ENCODE measurements at places on chromosomes 5 and 9.

GRCh38 chr9:98790842-98791607, 5.3 kb downstream of the ANKS6 start:
- peak; percentile 30 for DNase-seq

GRCh38 chr5:72695659-72696058, 120.8 kb upstream of the TNPO1 start:
- DNase-seq = no peak

DNA sequence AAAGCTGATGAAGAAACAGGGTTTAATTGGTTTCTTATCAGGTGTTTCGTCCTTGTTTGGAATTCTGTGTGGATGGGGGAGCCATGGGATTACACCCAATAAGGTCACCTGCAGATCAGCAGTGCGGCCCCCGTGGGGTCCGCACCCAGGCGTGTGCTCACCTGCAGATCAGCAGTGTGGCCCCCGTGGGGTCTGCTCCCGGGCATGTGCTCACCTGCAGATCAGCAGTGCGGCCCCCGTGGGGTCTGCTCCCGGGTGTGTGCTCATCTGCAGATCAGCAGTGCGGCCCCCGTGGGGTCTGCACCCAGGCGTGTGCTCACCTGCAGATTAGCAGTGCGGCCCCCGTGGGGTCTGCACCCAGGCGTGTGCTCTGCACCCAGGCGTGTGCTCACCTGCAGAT, 41.7 kb upstream of the CEP72 start:
- no peak for DNase-seq

- no peak for DNase-seq
These were observed 1.2 kb upstream of the SQSTM1 start for GRCh38 chr5:179819296-179820126.

DNA sequence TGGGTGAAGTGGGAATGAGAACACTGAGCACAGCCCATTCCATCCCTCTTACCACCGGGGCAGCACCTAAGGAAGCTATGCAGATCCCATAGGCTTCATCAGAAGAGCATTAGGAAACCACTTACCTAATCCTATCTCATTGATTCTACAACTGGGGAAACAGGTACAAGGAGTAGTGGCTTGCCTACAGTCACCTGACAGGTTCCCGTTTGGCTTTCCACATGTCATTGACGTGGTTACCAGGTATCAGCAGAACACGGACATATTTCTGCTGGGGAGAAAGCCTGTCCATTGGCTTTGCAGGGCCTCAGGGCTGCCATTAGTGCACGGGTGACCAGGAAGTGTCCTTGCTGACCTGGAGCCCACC, 11.3 kb downstream of the AFAP1L1 start:
- DNase-seq = no peak

- no peak for DNase-seq
These were observed 17.3 kb downstream of the EXD3 start for GRCh38 chr9:137405677-137406081.

- DNase-seq = no peak
These were observed 124.3 kb downstream of the COL23A1 start for GRCh38 chr5:178465861-178466288.

- DNase-seq = no peak
These were observed 52.5 kb upstream of the IL7R start for GRCh38 chr5:35804201-35804653.

DNA sequence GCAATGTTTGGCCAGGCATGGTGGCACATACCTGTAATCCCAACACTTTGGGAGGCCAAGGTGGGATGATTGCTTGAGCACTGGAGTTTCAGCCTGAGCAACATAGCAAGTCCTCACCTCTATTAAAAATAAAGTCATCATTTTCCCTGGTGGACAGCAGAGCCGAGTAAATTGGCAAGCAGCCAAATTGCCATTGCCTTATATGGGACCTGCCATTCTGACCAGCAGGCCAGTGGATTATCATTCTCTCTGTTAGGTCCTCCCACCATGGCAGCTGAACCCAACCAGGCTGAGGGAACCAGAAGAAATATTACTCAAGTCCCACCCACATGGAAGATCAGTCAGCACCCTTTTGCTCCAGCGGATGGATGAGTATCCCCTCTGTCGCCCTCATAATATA, 1829.9 kb downstream of the EFNA5 start:
- no peak for DNase-seq

- no peak for DNase-seq
These were observed 83.9 kb upstream of the GRAMD2B start for GRCh38 chr5:126339215-126339805.

DNA sequence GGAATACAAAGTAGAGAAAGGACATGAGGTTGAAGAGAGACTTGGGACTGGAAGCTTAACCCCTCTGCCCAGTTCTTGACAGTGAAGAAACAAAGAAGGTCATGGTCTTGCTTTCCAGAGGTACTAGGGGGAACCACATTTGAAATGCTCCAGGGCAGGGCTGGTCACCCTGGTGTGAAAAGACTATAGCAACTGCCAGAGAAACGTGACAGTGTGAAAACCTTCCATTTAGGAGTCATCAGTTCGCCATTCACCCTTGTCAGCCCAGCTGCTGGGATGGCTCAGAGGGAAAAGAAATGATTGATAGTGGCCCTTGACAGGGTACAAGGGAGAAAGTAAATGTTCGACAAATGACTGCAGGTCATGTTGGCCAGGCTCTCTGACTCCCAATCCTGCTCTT, 56.7 kb downstream of the MAT2B start:
- no peak for DNase-seq

GRCh38 chr9:129598089-129598596, 22.8 kb downstream of the C9orf50 start:
- DNase-seq = no peak

DNA sequence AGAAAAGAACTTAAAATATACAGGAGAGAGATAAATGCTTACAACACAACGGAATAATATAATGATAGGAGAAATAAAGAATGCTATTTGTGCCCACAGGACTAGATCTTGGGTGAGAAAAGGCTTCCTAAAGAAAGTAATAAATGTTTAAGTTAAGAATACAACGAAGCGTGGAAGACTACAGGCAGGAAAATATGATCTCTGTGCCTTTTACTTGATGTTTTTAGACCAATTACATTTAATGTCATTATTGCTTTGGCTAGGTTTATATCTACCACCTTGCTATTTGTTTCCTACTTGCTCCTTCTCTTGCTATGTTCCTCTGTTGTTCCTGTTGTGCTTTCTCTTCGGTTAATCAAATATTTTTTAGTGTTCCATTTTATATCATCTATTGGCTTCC, 80.2 kb upstream of the GOLGA1 start:
- no peak for DNase-seq

DNA sequence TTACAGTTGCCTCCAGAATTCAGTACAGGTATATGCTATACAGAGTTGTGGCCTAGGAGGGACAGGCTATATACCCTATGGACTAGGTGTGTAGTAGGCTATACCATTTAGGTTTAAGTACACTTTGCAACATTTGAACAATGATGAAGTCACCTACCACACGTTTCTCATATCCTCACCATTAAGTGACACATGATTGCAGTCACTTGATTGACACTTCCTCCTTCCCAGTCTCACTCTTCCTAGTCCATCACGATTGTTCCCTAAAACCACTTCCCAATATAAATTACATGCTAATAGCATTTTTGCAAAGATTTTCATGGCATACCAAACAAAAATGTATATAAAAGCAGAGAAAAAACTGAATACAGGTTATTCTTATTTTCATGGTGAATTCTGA, 312.2 kb downstream of the EPB41L4A start:
- no peak for DNase-seq

DNA sequence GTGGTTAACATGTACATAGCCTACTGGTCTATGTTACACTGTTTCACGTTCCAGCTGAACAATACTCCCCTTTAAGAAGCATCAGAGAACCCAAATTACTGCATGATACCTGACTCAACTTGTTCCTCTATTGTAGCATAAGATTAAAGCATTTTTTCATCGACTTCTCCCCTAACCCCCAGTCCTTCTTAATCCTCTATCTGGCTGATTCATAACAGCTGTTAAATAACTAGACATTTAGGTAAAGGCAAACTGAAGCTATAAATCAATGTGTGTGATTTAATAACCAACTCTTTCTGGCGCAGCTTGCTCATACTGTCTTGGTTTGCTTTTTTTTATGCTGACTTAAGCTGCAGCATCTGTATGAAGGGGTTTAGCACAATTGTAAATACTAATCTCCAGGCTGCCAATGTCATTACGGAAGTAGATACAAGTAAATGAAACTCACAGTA, 94.2 kb upstream of the MTAP start:
- DNase-seq = no peak

GRCh38 chr5:107535849-107536248, 134.9 kb downstream of the EFNA5 start:
- no peak for DNase-seq

GRCh38 chr9:30058463-30058862, 2326.0 kb upstream of the ACO1 start:
- DNase-seq = no peak

- DNase-seq = no peak
These were observed 61.5 kb downstream of the MEIKIN start for GRCh38 chr5:131883984-131884383.

DNA sequence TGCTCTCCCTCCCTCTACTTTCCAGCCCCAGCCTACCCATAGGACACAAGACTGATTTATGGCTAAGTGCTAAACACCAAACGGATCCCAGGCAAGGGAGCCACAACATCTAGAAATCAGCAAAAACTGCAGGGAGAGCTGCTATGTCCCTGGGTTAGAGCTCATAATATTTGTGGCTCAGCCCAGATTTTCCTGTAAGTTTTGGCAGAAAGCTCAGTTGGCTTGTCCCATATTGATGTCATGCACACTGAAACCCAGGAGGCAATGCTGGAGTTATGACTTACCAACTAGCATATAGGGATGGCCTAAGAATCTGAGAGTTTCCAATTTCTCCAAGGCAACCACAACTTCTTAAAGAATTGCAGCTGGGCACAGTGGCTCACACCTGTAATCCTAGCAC, 44.7 kb upstream of the MYOT start:
- DNase-seq = no peak

- DNase-seq = no peak
These were observed 290.8 kb downstream of the DNAH5 start for GRCh38 chr5:13653709-13654108.

GRCh38 chr9:37947977-37948376, 44.0 kb upstream of the SLC25A51 start:
- no peak for DNase-seq

DNA sequence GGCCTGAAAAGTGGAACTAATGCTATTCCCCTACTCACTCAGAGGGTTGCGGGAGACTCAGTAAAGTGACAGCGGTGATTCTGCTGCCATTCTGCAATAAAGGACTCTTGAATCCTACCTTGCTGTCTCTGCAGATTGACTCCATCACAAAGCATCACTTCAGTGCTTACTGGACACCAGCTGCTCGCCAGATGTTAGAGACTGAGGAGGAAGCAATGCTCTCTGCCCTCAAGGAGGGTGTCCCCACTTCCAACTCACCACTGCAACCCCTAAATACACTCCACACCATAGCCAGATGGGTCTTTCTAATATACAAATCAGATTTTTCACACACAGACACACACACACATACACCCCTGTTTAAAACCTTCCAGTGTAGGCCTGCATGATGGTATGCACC, 21.4 kb downstream of the TTLL11 start:
- DNase-seq = no peak

DNA sequence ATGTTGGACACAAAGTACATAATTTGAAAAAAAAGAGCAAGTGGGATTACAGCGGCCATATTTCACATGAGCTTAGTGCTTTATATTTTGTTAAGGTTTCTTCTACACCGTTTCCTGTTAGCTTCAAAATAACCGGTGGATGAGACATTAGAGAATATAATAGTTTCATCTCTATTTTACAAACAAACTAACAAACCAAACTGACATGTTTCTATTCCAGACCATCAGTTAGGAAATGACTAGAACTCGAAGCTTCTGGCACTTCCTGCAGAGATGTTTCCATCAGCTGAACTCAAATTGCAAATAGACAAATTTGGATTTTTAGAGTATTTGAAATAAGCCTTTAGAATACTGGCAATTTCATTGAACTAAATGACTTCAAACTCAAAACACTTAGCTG, 86.5 kb downstream of the MTRR start:
- DNase-seq = no peak

GRCh38 chr5:118378959-118379358, 609.4 kb downstream of the DTWD2 start:
- no peak for DNase-seq

- DNase-seq = no peak
These were observed 356.5 kb upstream of the TUSC1 start for GRCh38 chr9:26034786-26035185.

GRCh38 chr5:135214897-135215616, 181.0 kb upstream of the PITX1 start:
- no peak for DNase-seq

GRCh38 chr5:107739661-107740060, 68.9 kb upstream of the EFNA5 start:
- no peak for DNase-seq

GRCh38 chr5:112682621-112683061, 55.0 kb upstream of the APC start:
- DNase-seq = no peak

DNA sequence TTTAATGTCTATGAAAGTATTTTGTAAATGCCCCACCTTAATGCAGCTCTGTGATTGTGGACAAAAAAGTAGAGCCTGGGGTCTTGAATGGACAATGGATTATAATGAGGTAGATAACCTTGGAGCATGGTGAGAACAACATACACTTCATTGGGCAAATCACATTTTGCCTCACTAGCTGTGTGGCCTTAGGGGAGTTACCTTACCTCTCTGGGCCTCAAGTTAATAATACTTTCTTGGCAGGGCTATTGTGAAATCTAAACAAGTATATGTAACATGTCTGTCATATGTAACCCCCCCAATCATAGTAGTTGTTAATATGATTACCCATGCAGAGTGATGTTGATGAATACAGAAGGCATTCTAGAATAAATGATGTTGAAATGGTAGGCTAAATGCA, 213.6 kb upstream of the ANKRD55 start:
- DNase-seq = no peak

- no peak for DNase-seq
These were observed 90.3 kb upstream of the PHYKPL start for GRCh38 chr5:178322736-178323540.

DNA sequence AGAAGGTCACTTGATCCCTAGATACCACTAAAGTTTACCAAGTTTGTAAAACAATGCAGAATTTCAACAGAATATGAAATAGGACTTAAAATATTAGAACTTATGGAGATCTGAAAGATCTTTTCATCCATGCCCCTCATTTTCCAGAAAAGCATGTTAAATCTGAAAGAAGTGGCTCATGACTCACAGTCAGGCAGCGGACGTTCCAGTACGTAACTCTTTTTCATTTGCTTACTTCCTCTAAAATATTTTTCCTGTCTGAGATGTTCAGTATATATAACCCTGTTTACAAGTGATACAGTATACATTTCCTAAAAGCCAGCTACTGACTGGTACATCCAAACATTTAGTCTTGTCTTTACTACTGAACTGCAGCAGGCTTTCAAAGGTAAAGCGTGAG, 22.3 kb downstream of the FBXW2 start:
- no peak for DNase-seq
